ENCODE measurements at places on chromosomes 12 and 14.

GRCh38 chr14:33857650-33858049 lies 93.2 kb downstream of the EGLN3 start:
- DNase-seq: no peak

DNA sequence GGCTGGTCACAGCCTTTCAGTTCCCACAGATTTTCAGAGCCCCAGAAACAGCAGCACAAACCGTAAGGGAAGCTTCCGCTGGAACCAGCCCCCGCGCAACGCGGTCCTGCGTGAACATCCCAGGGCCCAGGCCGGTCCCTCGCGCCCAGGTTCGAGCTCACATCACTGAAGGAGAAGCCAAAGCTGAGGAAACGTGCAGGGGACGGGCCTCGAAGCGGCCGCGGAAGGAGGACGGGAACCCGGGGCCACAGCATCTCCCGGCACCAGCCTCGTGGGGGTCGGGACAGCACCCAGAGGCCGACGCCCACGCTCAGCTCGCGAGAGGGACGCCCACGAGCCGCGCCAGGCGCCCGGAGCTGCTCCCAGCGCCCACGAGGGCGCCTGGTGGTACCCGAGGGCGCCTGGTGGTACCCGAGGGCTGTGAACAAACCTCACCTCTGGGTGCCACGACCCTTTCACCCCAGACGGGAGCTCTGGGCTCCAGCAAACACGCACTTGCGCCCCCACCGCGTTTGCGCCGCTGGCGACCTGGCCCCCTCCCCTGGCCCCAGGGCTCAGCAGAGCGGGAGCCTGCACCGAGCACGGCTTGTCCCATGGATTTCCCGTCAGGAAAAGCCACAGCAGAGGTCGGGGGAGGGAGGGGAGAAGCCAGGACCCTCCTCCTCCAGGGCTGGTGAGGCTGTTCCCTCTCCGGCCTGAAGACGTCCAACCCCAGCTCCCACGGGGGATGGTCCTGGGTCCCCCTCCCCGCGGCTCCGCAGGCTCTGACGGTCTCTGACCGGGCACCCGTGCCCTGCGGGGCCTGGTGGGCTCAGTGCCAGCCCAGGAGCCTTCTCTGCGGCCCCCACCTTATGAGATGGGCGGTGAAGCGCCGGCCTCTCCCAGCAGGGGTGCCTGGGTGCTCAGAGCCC lies 6.9 kb downstream of the LRCOL1 start:
- no peak for DNase-seq

GRCh38 chr14:26925876-26926584 lies 328.2 kb upstream of the NOVA1 start:
- no peak for DNase-seq

GRCh38 chr14:51398898-51399297 lies 158.9 kb downstream of the TMX1 start:
- DNase-seq: no peak

- no peak for DNase-seq
Observed at GRCh38 chr12:30088259-30088995, 304.7 kb upstream of the TMTC1 start.

DNA sequence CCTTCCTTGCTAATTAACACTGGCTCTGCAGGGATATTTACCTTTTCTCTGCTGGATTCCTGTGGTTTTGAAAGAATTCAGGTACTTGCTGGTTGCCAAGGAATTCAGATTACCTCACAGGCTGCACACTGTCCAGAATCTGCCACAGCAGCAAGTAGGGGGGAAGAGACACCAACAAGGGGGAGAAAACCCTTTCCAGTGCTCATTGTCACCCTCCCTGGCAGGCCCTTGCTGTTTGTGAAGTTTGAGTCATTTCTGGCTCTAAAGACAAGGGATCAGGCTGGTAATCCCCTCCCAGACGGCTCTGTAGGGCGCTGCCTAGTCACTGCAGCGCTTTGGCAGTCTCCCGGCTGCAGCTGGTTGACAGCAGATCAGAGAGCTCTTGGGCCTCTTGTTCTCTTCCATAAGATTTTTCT lies 50.8 kb downstream of the TTLL5 start:
- no peak for DNase-seq

DNA sequence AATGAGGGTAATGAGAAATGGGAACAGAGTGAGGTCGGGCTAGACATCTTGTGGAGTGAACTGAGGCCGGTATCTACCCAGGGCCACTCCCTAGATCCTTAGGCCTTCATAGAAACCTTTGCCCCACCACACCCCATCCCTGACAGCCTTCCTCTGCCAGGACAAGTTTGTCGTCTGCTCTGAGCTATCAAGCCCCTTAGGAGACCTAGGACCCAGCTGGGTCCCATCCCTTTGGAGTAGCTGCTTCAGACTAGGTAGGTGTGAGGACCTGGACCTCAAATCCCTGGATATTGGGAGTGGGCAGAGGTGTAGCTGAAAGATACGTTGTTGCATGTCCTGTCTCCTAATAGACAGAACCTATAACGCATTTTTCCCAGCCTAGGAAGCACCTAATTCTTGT lies at the start of gene TMEM253:
Gene TMEM253, plus strand, starts transcription at position 136 of the 400 bp plus-strand sequence. CDS start 278 bp downstream, outside the sequence.
- no peak for DNase-seq

- DNase-seq: no peak
Observed at GRCh38 chr12:25384038-25384892, 133.5 kb upstream of the KRAS start.

DNA sequence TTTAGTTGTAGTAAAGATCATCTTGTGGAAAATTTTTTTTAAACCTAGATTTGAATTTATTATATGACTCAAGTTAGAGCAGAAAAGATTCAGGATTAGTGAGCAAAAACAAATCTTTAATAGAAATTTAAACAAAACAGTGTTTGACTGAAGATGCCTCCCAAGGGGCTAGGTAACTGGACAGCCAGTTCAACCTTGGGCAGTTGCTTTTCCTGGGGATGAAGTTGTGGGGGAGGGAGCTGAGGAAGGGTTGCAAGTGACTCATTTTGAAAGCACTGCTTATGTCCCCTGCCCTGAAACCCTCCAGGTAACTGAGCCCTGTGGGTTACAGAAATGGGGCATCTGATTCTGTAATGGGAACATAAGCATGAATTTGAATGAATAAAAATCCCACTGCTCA lies 13.1 kb downstream of the CFAP54 start:
- DNase-seq: no peak

DNA sequence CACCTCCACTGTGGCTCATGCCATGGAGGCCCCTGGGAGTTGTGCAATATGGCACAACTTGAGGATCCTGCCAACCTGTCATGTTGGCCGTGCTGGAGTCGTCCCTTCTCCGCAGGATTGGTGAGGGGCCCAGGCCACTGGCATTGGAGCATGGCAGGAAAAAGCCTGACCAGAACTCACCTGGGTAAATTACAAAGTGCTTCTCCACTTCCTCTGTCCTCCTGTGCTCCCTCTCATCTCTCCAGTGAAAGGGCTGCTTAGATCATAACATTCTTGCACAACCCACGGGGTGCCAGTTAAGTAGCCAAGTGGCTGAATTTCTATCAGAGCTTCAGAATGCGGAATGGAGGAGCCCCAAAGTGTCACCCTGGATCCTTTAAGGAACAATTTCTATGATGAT lies 381.0 kb downstream of the DPF3 start:
- no peak for DNase-seq

DNA sequence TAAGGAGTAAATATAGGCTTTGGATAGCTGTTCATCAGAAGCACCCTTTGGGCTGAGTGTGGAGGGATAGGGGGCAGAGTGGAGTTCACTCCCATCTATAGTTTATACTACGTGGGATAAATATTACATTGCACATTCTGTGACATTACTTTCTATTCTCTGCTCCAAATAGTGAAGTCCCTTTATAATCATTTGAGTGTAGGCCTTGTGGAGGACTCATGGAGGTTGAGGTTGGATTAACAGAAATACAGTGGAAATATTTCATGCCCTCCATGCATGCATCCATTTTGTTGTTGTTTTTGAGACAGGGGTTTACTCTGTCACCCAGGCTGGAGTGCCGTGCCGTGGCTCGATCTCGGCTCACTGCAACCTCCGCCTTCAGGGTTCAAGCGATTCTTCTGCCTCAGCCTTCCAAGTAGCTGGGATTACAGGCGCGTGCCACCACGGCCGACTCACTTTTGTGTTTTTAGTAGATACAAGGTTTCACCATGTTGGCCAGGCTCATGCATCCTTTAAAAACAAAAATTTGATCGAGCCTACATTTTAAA lies 1.4 kb downstream of the CHPT1 start:
- no peak for DNase-seq

- DNase-seq: no peak
Observed at GRCh38 chr12:50538182-50538581, 33.4 kb downstream of the DIP2B start.

DNA sequence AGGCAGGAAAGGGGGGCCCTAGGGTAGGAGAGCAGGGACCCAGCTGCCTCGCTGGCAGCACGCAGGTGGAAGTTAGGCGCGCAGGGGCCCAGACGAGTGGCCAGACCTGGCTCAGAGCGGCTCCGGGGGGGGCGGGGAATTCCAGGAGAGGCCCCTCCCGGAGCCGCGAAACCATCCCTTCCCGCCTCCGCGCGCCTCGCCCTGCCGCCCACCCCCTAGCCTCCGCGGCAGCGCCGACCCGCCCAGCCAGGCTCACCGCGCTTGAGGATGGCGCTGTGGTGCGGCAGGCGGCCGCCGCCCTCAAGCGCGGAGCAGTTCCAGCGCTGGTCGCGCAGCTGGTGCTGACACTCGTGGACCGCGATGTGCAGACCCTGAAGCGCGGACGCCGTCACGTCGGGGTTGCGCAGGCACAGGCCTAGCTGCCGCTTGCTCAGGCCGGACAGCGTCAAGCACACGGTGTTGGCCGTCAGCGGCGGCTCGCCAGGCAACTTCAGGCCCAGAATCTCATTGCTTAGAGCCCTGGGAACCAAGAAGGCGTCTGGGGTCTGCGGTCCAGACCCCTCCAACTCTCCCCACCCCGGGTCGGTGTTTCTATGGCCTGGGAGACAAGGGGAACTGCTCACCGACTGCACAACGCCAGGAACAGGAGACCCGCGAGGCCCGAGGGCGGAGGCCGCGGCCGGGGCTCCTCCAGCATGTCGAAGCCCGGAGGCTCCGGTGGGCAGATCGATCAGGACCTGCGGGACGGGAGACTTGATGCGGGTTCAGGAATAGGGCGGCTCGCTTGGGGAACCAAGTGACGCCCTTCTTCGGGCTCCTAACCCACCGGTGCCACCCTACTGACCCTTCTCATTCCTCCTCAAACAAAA lies 1.5 kb downstream of the WNT10B start:
- DNase-seq: no peak

- no peak for DNase-seq
Observed at GRCh38 chr12:23827353-23827752, 122.1 kb downstream of the SOX5 start.

GRCh38 chr12:29103539-29103974 lies 45.5 kb upstream of the FAR2 start:
- no peak for DNase-seq

DNA sequence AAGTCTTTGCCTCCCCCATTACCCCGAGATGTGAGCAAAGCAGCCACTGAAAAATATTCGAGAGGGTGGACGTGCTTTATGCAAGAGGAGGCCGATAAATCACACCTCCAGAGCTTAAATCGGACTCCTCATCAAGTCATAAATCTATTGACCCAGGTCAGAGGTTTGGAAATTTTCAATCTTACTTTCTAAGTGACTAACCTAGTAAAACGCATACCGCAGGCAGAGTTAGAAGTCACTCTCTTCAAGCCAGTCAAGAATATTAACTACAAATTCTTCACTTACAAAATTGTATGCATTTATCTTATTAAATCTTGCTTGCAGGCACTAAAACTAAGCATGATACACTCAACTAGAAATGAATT lies 34.9 kb downstream of the GPHB5 start:
- no peak for DNase-seq

GRCh38 chr12:14828892-14829291 lies 14.4 kb downstream of the ART4 start:
- DNase-seq: no peak

DNA sequence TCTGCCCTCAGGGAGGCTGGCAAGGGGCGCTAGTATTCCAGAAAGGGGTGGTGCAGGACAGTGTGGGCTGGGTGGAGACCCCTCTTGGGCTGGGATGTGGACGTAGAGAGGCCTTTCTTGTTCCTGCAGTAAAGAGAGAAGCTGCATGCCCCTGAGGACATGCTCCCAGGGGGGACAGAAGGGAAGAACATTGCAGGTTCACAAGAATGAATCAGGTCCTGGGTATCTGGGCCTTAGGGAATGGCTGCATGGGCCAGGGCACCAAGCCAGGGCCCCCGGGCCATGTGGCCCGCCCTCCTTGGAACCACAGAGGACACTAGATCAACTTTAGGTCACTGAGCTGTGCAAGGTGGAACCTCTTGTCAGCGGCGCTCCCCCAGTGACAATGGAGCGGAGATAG lies 51.8 kb downstream of the ZNF664 start:
- DNase-seq: no peak

GRCh38 chr14:48333221-48333920 lies 658.0 kb upstream of the MDGA2 start:
- DNase-seq: no peak
